ENCODE measurements at places on chromosomes 2 and 18. TPM values are rescaled to one million over a fixed set of nuclear protein-coding genes. Genes with fewer than 3 reads are reported as not detected.

LGALSL gene
- 1.7 TPM for total RNA-seq

FBXO15 gene
- 0.90 TPM for total RNA-seq

MC2R gene
- total RNA-seq, result not detected

GREB1L gene
- total RNA-seq, result not detected

UGT1A8 gene
- total RNA-seq, result not detected

Measured in IMR-90 (cell line).